ENCODE measurements at places on chromosomes 12 and 14. TPM values are rescaled to one million over a fixed set of nuclear protein-coding genes. Genes with fewer than 3 reads are reported as not detected.

PARP11 gene
- total RNA-seq: 0.77 TPM

CLEC12A gene
- not detected for total RNA-seq

ACRBP gene
- total RNA-seq: 1.6 TPM

HCAR1 gene
- total RNA-seq: not detected

DNA sequence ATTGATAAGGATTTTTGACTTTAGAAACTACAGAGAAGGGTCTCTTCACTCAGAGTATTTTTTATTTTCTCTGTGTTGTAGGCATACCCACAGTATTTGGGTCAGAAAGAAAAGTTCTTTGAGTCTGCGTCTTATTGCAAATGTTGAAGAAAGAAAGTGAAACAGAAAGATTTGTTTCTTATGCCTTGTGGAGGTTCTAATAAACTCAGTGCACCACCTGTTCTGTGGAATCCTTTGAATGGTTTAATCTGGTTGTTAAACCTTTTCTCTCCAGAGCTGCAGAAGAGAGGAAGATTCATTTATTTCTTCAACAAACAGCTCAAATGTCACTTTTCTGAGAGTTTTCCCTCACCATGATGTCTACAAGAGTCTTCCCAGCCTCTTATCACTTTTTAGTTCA lies 146.6 kb upstream of the PLEKHG7 start:
- H3K4me3 ChIP-seq: no peak overlapping the region
- no peak for DNase-seq
- H3K27me3 ChIP-seq: no peaks in the 10 kb centered on the region
- peak overlapping the region; percentile 69 for H3K27ac ChIP-seq
- no peaks in the 10 kb centered on the region for H3K36me3 ChIP-seq
- no peaks in the 10 kb centered on the region for H3K4me1 ChIP-seq

DNA sequence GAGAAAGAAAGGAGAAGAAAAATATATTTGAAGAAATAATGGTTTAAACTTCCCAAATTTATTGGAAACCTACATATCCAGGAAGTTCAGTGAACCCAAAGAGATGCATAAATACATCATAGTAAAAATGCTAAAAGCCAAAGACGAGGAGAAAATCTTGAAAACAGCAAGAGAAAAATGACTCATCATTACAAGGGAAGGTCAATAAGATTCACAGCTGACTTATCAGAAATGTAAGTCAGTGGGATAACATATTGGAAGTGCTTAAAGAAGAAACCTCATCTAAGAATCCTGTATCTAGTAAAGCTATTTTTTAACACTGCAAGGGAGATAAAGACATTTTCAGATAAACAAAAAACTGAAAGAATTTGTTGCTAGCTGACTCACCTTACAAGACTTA lies 19.9 kb downstream of the RIC8B start:
- H3K4me1 ChIP-seq: no peaks in the 10 kb centered on the region
- H3K27me3 ChIP-seq: no peaks in the 10 kb centered on the region
- DNase-seq: no peak
- H3K36me3 ChIP-seq: no peaks in the 10 kb centered on the region
- H3K27ac ChIP-seq: no peak overlapping the region

DNA sequence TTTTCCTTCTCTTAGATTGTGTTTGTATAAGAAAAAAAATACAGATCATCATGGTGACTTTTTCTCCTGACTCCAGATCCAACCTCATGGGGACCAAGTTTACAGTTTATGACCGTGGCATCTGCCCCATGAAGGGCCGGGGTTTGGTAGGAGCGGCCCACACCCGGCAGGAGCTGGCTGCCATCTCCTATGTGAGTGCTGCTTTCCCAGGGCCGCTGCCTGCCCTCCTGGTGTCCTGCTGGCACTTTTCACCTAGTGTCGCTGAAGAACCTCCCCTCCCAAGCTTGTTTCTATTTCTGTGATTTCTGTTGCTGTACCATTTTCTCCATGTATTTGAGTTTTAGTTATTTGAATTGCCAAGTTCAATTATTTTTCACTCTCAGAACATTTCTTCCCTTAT lies 24.8 kb upstream of the TEAD4 start:
- H3K27ac ChIP-seq: no peak overlapping the region
- DNase-seq: no peak
- H3K36me3 ChIP-seq: no peaks in the 10 kb centered on the region

GRCh38 chr14:94628578-94628977 lies 16.4 kb downstream of the SERPINA3 start:
- H3K4me3 ChIP-seq: no peak overlapping the region
- no peaks in the 10 kb centered on the region for H3K27me3 ChIP-seq
- DNase-seq: no peak
- no peaks in the 10 kb centered on the region for H3K36me3 ChIP-seq

- no peaks in the 10 kb centered on the region for H3K27me3 ChIP-seq
- H3K4me3 ChIP-seq: no peak overlapping the region
- H3K36me3 ChIP-seq: no peaks in the 10 kb centered on the region
- peak; percentile 53 for DNase-seq
- no peaks in the 10 kb centered on the region for H3K4me1 ChIP-seq
These were observed 5.5 kb upstream of the CISTR start for GRCh38 chr12:53757101-53757770.

GRCh38 chr14:68278576-68279436 lies 459.2 kb downstream of the RAD51B start:
- H3K4me1 ChIP-seq: no peaks in the 10 kb centered on the region
- no peaks in the 10 kb centered on the region for H3K27me3 ChIP-seq
- H3K27ac ChIP-seq: peak overlapping the region; percentile 29
